ENCODE measurements at places on chromosomes 2 and 18.

- DNase-seq, result no peak
Observed at GRCh38 chr2:188403676-188404075, 112.0 kb downstream of the GULP1 start.

- no peak for DNase-seq
Observed at GRCh38 chr2:207265869-207266268, 100.1 kb upstream of the KLF7 start.

GRCh38 chr2:179711375-179711774 lies 150.0 kb downstream of the ZNF385B start:
- no peak for DNase-seq

DNA sequence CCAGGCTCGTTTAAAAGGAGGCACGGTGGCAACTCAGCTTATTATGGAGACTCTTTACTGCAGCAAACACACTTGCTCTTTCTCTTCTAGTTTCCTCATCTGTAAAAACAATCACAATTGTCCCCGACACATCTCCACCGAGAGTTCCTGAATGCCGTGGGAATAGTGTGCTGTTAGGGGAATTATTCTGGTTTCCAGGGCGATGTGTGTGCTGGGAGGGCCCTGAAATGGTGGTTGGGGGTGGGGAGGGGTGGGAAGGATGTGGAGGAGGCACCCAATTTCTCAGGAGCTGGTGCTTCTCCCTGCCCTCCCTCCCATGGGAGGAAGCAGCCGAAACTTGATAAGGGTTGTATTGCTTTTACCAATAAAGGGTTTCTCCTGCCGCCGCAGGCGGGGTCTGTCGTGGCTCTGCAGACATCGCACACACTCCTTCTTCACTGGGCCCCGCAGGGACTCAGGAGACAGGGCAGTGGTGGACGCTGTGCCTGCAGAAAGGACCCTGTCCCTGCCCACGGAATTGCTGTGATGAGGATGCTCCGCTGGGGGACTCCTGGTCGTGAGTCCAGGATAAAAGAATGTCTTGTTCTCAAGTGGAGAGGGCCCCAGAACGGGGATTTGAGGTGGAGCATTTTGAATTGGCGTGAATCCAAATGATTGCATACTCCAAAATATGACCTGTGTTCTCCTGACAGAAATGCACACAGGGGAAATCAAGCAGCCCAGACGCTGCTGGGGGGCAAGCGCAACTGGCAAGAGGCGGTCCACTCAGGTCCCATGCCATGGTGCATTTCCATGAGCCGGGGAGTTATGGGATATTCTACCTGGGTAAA lies 119.2 kb downstream of the ACKR3 start:
- DNase-seq, result no peak

- no peak for DNase-seq
Observed at GRCh38 chr2:127032621-127033020, 74.3 kb downstream of the BIN1 start.

- DNase-seq, result no peak
Observed at GRCh38 chr2:218957671-218958070, 1.8 kb upstream of the CDK5R2 start.

GRCh38 chr2:104434318-104434792 lies 419.6 kb upstream of the POU3F3 start:
- no peak for DNase-seq

DNA sequence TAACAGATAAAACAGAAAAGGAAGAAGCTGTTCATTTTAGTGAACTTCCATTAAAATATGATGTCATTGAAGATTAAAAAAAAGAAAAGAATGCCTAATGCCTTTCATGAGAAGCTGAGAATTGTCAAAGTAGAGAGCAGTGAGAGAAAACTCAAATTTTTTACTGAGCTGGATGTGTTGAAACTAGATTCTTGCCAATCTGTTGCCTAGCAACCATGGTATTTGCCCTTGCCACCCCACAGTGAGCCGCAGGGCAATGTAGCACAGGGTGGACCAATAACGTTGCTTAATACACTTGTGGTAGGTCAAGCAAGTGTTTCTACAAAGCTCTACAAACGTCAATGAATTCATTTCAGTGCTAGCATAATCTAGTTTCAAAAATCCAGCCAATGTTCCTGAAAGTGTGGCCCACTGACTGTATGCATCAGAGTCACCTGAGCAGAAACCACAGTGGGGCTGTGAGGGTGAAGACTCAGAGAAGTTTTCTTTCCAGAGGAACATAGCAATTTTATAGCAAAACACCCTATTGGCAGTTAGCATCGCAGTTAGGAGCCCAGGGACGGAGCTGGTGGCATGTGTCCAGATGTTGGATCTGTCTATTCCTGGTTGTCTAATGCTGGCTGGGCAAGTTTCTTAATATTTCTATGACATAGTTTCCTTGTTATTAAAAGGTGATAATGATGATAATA lies 132.2 kb downstream of the DOCK10 start:
- no peak for DNase-seq

DNA sequence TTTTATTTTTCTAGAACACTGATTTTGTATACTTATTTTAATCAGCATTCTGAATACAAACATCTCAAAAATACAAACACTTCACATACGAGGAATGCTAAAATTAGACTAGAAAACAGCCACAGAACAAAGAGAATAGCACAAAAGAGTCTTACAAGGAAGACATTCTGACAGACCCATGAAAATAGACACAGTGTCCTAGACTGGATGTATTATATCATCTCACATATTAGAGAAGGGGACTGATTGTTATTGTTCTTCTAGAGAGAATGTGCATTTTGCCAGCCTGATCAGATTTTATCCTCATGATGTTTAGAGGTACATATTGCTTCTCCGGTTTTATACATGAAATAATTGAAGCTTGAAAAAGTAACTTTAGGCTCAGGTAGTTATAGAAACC lies 357.9 kb downstream of the DPP10 start:
- no peak for DNase-seq

DNA sequence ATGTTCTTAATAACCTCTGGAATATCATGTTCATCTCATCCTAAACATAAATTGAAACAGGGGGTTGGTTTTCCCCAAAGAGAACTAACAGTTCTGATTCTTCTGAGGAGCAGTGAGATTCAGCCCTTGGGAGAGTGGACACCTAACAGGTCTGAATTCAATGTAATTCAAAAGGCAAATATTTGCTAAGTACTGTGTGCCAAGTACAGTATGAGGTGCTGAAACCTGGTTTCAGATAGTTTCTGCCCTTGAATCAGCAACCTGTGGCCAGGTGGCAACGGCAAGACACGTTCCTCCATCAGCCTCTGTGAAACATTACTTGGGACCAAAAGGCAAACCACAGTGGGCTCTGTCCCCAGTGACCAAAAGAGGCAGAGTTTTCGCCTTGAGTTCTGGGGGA lies 1.3 kb downstream of the LRRC30 start:
- DNase-seq, result no peak

DNA sequence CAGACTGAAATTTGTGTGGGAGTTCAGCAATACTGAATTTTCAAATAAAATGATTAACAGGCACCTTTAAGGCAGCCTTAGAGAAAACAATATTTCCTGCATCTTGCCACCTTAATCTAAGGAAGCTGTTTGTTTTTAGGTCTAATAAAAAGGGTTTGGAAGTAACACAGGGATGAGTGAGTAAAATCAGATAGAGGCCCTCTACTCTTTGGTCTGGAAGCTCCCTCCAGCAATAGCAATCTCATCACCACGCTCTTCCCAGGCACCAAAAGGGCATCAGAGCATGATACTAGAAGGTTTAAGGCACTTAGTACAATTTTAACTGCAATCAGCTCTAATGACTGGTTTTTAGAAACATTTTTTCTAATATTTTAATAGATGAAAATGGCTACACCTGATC lies 155.6 kb downstream of the VWC2L start:
- DNase-seq, result no peak

- no peak for DNase-seq
Observed at GRCh38 chr2:240922982-240923537, 16.9 kb downstream of the CROCC2 start.

GRCh38 chr2:40915651-40916050 lies 463.8 kb upstream of the SLC8A1 start:
- DNase-seq, result no peak

- DNase-seq, result no peak
Observed at GRCh38 chr2:161388146-161388779, 27.8 kb upstream of the TBR1 start.

DNA sequence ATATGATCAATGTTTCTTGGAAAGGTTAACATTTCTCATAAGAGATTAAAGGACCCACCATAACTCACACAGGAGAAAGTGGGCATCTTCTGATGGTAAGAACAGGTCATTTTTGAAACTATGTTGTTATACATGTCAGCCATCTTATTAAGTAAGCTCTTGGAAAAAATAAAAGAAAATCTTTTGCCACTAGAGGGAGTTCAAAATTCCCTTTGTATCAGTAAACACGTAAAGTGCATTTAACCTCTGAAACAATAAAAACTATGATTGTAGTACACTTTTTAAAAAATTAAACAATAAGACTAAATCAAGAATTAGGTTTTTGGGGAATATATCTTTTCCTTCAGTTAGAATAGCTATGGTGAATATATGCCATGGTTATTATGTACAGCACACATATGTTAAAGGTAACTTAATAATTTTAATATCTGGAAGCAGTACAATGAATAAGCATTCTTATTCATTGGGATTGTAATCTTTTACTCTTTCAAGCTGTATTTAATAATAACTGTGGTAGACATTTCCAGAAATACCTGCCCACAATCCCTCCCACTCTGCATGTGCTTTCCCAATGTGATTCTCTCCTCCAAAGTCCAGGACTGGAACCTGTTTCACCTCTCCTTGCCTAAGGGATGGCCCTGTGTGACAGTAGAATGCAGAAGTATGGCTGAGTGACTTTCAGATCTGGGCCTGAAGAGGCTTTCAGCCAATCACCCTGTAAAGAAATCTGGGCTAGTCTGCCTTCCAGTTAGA lies 64.2 kb downstream of the RBMS1 start:
- DNase-seq, result no peak

DNA sequence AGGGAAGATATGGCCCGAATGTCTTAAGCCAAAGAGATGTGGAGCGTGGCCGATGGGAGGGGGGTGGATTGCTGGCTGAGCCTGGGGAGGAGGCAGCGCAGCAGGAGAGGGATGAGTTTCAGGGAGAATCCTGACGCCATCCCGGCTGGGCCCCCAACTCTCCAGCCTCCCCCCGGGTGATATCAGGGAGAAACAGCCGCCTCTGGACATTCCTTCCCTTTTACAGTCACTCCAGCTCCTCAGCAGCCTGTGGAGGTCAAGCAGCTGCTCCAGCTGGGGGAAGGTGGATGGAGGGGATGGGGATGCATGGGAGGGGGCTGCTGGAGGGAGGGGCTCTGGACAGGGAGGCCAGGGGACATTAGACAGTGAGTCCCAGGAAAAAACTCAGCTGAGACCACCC lies 9.5 kb upstream of the DES start:
- no peak for DNase-seq

- no peak for DNase-seq
Observed at GRCh38 chr2:159518321-159519005, 97.9 kb downstream of the BAZ2B start.

- no peak for DNase-seq
Observed at GRCh38 chr2:133561045-133561852, 7.0 kb downstream of the NCKAP5 start.

Data from stimulated activated CD8-positive, alpha-beta memory T cell treated with anti-CD3 and anti-CD28 coated beads, Interleukin-7, amount 100 ng/mL, for 1 hour (primary cell).